ENCODE measurements at places on chromosomes 5 and 9.

DNA sequence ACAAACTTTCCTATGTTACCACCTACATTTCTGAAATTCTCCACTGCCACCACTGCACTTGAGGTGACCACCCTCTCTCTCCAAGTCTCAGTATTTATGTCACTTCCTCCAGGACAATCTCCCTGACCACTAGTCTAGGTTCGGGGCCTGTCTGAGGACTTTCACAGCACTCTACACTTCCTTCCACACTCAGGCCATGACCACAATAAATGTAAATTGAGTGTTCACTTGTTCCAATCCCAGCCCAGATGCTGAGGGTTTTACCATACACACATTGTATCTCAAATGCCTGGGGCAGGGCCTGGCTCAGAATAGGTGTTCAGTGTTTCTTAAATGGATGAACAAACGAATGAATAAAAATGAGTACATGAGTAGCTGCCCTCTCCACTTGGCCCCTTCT, 26.9 kb upstream of the CCNG1 start:
- no peak for DNase-seq

DNA sequence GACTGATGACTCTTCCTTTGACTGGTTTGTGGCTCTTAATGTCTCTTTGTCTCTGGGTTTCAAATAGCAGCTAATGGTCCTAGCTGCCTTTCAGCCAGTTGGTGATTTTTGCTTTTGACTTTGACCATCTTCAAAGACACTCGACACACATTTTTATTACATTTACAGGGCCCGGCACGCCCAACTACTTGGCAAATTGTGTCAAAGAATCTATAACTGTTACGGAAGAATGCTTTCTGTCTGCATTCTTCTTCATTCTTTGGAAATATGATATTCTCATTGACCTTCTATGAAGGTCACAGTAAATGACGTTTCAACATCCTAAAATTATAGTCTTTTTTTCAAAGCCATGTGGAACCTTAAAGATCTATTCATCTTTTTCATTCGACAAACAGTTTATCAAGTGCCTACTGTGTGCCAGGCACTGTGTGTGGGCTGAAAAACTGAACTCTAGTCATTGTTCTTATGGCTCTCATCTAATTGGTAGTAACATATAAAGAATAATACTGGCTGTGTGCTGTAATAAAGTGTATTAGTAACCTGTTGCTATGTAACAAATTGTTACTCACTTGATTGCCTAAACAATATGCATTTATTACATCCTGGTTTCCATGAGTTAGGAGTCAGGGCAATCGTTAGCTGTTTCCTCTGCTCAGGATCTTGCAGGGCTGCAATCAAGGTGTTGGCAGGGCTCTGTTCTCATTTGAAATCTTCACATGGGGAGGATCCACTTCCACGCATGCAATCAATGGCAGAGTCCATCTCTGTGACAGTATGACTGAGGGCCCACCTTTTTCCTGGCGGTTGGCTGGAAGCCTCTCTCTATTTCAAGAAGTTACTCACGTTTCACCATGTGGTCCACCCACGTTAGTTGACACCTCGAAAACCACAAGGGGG, 7.0 kb upstream of the WHRN start:
- DNase-seq = no peak

GRCh38 chr9:90034071-90034470, 429.3 kb downstream of the GADD45G start:
- no peak for DNase-seq

DNA sequence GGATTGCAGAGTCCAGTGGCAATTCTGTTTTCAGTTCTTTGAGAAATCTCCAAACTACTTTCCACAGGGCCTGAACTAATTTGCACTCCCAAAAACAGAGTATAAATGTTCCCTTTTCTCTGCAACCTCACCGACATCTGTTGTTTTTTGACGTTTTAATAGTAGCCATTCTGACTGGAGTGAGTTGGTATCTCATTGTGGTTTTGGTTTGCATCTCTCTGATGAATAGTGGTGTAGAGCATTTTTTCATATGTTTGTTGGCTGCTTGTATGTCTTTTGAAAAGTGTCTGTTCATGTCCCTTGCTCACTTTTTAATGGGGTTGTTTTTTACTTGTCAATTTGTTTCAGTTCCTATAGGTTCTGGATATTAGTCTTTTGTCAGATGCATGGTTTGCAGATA, 72.6 kb downstream of the PALM2AKAP2 start:
- DNase-seq = no peak

GRCh38 chr5:135881244-135881643, 14.4 kb downstream of the IL9 start:
- no peak for DNase-seq

DNA sequence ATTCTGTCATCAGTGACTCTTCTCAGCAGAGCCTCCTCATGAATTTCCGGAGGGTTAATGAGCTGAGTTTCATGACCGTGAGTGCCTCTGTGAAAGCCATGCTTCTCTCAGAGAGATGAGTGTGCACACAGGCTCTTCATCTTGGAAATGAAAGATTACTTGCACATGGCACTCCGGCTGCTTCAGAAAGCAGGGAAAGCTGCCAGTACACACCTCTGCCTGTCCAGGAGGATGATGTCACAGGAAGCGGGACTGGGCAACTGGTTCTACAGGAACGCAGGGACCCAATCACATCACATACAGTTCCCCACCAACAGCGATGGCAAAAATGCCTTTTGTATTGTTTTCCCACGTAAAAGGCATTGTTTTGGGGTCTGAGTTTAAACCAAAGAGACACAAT, 286.0 kb upstream of the DAP start:
- DNase-seq = no peak

DNA sequence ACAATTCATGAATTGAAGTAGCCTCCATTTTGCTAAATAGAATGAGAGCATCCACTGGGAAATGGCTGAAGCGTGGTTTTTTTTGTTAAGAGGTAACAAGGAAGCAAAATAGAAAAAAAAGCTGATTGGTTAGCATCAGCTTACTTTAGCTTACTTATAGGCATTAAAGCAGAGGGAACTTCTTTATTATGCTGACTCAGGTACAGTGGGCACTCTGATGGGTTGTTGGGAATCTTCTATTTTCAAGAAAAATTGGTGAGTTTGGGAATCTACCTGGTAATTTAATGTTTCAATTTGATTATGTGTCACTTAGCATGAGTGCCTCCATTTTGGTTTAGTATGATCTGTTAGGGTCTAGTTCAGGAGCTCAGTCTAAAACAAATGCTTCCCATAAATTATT, 289.6 kb downstream of the ANXA1 start:
- DNase-seq = no peak

DNA sequence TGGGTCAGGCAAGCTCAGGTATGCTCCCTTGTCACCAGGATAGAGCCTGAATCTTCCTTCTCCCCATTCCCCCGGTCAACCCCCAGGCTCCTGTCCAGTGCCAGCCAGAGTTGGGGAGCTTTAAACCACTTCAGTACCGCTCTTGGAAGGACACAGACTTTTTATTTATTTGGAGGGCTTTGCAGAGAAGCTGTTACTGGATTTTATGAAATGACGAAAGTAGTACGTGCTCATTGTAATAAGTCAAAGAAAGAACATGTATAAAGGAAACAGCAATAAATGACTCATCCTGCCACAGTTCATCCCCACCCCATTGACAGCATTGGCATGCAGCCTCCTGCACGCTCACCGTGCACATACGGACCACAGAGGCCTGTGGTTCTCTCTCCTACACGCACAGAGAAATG, 230.3 kb downstream of the AUH start:
- no peak for DNase-seq

DNA sequence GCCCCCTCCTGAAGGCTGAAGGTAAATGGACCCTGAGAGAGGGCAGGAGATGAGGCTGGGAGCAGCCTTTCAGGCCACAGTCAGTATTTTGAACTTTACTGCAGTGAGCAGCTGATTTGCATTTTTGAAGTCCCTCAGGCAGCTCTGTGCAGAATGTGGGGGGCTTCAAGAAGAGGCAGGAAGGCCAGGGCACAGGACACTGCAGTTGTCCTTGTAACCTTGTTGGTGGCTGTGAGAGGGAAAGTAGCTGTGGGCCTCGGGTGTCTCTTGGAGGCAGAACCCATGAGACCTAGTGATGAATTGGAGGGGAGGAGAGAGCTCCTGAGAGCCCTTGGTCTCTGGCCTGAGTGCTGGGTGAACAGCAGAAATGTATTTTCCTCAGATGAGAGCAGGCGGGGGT, 2.6 kb downstream of the CCDC180 start:
- DNase-seq = no peak

- no peak for DNase-seq
Measured at GRCh38 chr5:171847026-171847425, 61.4 kb downstream of the SMIM23 start.

DNA sequence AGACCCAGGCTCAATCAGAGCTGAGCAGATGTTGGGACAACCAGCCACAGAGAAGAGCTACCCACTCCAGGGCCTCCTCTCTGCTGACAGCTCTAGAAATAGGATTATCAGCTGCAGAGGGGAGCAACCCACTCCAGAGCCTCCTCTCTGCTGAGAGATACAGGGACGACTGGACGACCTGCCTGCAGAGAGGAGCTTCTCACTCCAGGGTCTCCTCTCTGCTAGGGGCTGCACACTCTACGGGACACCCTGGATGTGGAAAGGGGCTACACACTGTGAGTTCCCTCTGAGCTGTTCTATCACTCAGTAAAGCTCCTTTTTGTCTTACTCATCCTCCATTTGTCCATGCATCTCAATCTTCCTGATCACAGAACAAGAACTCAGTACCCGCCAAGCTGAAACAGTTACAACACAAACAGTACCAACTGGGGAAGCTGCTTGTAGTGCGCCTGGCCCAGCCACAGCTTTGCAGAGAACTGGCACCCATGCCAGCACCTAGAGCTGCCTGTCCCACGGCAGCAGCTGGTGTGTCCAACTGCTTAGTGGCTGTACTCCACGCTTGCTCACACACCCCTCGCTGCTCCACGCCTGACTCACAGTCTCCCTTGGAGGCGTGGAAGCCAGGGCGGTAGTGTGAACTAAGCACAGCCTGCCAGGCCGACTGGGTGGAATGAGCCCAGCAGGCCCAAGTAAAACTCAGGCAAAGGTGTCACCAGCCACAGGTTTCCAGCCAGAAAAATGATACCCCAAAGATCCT, 56.8 kb downstream of the PRELID2 start:
- no peak for DNase-seq

GRCh38 chr9:92429836-92430235, 5.6 kb upstream of the OMD start:
- no peak for DNase-seq

DNA sequence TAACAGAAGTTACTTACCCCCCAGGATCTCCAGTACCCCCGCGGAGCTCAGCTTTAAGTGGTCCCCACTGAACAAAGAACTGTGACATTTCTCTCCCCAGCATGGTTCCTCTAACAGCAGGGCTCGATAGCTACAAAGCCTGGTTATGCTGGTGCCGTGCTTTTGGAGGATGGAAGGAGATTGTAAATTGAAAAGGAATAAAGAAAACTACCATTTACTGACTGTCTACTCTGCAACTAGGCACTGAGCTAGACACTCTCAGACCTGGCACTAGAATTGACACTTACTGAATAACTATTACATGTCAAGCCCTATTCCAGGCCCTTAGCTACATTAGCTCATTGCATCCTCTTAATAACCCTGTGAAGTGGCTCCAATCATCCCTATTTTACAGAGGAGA, 145.3 kb downstream of the TTLL11 start:
- no peak for DNase-seq

DNA sequence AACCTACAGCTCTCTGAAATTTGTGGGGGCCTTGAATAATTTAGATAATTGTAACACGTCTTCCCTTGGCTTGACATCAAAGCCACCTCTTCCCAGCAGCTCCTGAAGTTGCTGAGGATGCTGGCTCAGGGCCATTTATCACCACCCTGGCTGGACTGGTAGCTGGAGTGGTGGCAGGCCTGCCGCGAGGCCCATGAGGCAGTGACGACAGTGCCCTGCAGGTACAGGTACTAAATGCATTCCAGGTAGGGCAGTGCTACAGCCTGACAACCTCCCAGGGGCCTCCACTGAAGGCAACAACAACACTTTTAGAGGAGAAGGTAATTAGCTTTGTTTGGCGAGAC, 270.2 kb upstream of the KLF4 start:
- DNase-seq = no peak

DNA sequence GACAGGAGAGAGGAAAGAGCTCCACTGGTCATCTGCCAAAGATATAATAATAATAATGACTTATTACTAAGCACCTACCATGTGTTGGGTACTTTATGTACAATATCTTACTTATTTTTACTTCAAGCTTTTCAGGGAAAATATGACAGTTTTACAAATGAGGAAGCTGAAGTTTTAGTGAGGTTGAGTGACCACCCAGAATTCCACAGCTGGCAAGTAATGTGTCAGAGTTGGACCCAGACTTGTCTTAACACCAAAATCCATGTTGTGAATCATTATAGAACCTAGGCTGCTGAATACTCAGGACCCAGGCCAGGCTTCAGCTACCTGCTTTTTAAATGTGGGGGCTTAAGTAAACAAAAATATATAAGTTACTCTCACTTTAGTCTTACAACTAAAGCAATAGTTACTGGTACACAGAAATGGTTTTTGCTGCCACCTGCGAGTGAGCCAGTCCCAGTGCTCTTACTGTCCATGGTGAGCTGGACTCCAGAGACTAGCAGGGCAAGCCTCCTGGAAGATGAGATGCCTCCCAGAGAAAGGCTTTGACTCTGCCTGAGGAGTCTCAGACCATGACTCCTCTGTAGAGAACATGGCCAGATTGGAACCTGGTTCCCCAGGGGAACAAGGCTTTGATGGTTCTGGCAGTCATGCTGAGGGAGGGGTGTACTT, 29.9 kb downstream of the RUSC2 start:
- DNase-seq = no peak

- DNase-seq = no peak
Measured at GRCh38 chr5:173960986-173961385, 28.0 kb upstream of the C5orf47 start.

GRCh38 chr9:123043081-123043939, 9.8 kb downstream of the GPR21 start:
- DNase-seq = no peak

- no peak for DNase-seq
Measured at GRCh38 chr9:35960039-35960655, 2.2 kb upstream of the OR2S2 start.

DNA sequence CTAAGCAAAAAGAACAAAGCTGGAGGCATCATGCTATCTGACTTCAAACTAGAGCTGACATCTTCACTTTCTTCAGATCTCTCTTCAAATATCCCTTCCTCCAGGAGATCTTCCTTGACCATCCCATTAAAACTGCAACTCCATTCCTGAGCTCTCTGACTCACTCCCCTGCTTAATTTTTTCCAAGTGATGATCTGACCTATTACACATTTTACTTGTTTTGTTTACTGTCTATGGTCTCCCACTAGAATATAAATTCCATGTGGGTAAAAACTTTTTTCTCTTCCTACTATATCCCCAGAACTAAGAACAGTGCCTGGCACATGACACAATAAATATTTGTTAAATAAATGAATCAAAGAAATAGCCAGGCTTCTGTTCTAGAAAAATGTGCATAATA, 87.5 kb downstream of the SLIT3 start:
- DNase-seq = no peak

Data from NCI-H187 treated with DMSO at 0.1 percent for 48 hours (cell line).